ENCODE measurements at places on chromosomes 4 and X.

DNA sequence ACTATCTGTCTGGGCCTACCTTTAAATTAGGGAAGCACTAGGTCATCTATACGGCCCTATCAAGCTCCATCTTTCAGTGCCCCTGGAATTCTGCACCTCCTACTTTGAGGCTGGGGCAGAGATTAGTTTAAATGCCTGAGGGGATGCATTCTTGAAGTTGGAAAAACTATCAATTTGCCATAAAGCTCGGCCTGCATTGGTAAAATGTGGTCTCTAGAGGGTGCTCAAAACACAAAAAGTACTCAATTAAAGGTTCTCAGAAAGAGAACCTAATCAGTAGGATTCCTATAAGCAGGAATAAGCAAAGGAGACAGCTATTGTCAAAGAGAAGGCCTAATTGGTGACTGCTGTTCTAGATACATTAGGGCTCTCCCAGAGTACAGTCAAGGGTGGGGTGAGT lies 111.7 kb downstream of the AMER1 start:
- DNase-seq: peak; percentile 2

DNA sequence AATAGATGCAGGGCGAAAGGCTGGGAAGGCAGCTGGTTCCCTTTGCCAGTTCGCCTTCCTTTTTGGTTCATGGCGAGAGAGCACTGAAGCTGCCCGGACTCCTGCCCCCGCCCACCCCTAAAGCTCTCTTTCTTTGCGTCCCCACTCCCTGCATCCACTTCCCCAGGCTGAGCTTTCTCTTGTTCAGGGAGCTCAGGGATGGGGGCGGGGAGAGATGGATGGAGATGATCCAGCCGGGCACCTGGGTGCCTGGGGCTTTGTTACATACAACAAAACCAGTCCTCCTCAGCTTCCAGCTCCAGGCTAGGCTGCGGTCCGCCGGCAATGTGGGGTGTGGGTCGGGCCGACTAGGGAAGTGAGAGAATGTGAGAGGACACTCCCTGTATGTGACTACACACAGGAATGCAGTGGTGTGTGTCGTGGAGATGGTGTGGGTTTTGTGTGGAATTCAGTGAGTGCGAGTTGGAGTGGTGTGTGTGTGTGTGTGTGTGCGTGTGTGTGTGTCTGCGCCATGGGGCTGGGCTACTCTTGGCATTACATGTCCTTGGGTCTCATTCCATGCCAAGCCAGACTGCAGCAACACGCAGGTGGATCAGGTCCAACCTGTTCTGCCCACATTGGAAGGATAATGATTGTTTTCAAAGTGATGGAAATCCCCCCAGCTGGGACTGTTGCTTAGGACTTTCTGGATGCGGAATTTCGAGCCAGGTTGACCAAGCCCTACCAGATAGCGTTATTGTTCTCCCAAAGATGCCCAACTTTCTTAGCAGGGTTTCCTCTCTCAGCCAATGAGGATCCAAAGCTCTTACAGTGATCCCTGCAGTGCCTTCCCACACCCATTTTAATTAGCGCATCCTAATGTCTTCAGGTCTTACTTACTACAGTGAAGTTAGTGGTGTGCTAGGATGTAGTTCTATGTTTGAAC lies 149.4 kb upstream of the CHRDL1 start:
- DNase-seq: no peak

GRCh38 chrX:42673301-42673810 lies 104.6 kb downstream of the PPP1R2C start:
- DNase-seq: no peak

DNA sequence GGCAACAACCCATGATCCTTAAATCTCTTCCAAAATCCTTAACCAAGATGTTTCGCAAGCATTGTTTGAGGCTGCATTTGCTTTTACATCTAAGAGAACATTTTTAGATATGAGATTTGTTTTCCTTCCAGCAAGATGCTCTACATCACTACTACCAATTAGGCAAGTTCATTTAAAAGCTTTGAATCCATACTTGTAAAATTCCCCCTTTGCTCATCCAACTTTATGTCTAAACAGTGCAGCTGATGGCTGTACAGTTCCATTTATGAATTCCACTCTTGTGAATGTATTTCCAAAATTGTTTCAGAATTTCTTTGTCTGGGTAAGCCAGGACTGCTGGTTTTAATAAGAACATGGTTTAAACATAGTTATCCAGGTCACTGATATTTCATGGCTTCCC lies 31.5 kb downstream of the RAI2 start:
- DNase-seq: no peak

- no peak for DNase-seq
Observed at GRCh38 chr4:74042681-74043080, 4.2 kb upstream of the CXCL3 start.

- DNase-seq: no peak
Observed at GRCh38 chrX:140794642-140795041, 85.1 kb downstream of the LINC00632 start.

- no peak for DNase-seq
Observed at GRCh38 chr4:86160426-86160825, 199.4 kb downstream of the MAPK10 start.

GRCh38 chr4:26407476-26407875 lies 82.8 kb downstream of the CCKAR start:
- DNase-seq: no peak

All from A673 (cell line).